Heart left ventricle (tissue), 16 donors: ENCODE measurements at places on chromosomes 2 and 18.
A peak's percentile ranks its signal among the peaks of the same experiment; 100 is the strongest.

- DNase-seq: no peak
Measured at GRCh38 chr2:189407281-189408209, 33.7 kb upstream of the WDR75 start.

- DNase-seq: no peak
Measured at GRCh38 chr2:20650393-20650876, 463 bp downstream of the HS1BP3 start.

- peak; percentile 7 for DNase-seq
Measured at GRCh38 chr2:195318440-195319111, 338.4 kb upstream of the SLC39A10 start.

- DNase-seq: peak; percentile 47
Measured at GRCh38 chr2:39435741-39436591, 1.1 kb downstream of the MAP4K3 start.

DNA sequence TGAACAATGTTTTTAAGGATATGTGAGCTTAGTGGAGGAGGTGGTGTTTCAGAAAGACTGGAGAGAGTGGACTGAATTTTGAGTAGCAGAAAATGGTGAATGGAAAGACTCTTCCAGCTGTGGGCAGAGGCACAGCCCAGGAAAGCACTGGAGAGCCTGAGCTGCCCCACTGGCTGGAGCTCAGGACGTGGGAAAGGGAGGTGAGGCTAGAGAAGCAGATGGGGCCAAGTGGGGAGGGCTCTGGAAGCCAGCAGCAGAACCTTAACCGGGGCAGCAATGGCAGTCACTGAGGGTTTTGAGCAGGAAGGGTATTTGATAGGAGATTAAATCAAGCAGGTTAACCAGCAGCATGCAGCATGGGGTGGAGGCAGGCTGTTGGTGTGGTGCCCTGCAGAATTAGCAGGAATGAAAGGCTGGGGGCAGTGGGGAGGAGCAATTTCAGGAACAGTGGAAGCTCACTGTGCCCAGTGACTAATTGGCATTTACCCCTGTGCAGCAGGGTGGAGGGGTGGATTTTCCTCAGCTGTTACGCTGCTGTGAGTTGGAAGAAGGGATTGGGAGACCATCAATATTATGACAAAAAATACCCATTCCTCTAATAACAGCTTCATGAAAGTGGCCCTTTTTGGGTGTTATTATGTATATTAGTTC lies 136.2 kb downstream of the CERS6 start:
- no peak for DNase-seq

DNA sequence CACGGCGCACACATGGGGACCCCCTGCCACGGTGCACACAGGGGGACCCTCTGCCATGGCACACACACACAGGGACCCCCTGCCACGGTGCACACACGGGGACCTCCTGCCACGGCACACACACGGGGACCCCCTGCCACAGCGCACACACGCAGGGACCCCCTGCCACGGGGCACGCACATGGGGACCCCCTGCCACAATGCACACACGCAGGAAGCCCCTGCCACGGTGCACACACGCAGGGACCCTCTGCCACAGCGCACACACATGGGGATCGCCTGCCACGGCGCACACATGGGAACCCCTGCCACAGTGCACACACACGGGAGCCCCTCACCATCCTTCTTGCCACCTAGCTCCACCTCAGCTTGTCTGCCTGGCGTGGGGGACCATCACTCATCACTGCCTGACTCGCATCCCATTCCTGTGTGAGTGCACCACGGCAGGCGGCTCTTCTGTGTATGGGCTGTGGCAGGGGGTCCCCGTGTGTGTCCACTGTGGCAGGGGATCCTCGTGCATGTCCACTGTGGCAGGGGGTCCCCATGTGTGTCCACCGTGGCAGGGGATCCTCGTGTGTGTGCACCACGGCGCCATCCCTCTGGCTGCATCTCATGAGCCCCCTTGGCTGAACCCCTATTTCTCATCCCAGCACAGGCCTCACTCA lies 206.7 kb downstream of the EIPR1 start:
- no peak for DNase-seq

- no peak for DNase-seq
Measured at GRCh38 chr2:16861111-16861510, 195.5 kb upstream of the CYRIA start.

DNA sequence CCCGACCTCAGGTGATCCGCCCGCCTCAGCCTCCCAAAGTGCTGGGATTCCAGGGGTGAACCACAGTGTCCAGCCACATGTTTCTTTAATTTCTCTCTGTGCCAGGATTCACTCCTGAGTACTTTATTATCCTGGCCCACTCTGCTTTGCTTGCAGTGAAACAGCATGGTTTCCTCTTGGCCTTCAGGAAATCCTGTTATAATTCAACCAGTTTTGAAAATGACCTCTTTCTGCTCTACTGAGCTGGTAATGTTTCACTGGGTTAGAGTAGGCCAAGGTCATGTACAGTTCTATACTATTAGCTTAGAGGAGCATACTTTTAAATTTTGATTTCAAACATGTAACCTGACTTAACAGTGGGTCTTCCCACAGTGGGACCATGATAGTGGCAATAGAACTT lies 90.6 kb upstream of the PELI1 start:
- DNase-seq: no peak

DNA sequence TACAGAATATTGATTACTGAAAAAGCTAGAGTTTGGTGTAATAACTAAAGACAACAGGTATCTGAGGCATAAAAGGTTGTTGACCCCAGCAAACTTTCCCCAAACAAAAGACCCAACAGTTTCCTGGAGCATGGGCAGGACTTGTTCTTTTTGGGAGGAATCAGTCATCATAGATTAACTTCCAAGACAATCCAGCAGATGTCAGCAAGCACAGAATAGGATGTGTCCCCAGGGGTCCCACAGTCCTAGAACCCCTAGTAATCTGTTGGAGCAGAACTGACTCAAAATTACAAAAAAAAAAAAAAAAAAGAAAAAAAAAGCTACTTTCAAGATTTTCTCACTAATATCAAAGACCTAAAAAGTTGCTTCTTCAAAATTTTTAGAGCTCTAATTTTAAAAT lies 564.7 kb upstream of the SLC39A10 start:
- DNase-seq: no peak

DNA sequence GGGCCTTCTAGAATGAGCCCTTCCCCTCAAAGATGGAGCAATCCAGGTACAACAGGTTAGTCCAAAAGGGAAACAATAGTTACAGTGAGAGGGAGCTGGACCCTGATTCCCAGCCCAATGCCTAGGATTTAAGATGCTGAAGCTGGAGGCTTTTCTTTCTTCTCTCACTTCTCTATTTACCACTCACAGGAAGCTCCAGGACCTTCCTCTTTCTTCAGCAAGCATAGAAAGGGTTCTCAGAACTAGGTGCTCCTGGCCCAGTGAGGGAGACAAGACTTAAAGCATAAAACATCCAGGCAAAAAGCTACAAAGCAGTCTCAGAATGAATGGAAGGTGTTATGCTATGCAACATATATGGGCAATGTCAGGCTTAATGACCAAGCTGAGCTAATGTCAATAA lies 279.0 kb downstream of the SRBD1 start:
- DNase-seq: no peak

DNA sequence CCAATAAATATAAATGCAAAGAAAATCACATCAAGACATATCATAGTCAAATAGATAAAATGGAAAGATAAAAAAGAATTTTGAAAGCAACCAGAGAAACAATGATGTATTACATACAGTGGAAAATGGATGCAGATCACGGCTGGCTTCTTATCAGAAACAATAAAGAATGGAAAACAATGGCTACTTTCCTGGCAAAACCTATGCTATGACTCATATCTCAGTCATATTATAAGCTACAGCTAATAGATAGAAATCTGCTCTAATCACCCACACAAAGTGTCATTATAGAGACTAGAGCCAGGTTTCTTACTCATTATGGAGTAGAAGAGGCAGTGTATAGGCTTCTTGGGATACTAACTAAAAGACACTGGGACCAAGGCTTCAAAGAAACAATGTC lies 93.5 kb upstream of the TACR1 start:
- no peak for DNase-seq
